Iris pigment epithelial cell (primary cell): ENCODE measurements at places on chromosomes 2 and 18.

GRCh38 chr2:228654707-228655106, 473.2 kb upstream of the SPHKAP start:
- no peak for DNase-seq

GRCh38 chr18:55783921-55784320, 195.9 kb upstream of the TCF4 start:
- DNase-seq, result no peak

DNA sequence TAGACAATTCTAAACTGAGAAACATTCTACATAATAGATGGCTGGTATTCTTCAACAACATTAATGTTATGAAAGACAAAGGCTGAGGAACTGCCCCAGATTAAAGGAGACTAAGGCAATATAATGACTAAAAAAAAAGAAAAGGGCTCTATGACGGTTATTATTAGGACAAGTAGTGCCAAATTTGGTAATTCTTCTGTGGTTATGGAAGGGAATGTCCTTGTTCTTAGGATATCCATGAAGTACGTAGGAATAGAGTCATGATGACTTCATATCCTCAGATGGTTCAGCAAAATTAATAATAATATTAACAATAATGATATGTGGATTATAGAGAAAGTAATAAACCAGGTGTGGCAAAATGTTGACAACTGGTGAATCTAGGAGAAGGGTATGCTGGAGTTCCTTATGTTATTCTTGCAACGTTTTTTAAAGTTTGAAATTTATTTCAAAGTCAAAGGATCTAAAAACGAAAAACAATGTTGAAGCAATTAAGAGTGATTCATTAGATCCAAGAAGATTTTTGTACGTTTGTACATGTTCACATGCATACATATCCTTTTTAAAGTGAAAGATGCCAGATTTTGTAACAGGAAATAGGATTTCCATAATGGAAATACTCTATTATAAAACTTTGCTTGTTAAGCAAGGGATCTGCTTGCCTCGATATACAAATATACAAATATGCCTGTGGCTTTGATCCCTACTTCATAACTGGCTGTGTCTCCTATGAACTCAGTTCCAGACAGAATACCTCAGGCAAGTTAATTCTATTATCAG, 27.7 kb upstream of the STRN start:
- peak; percentile 34 for DNase-seq

GRCh38 chr2:9971105-9971818, 19.8 kb downstream of the GRHL1 start:
- DNase-seq, result peak; percentile 70

DNA sequence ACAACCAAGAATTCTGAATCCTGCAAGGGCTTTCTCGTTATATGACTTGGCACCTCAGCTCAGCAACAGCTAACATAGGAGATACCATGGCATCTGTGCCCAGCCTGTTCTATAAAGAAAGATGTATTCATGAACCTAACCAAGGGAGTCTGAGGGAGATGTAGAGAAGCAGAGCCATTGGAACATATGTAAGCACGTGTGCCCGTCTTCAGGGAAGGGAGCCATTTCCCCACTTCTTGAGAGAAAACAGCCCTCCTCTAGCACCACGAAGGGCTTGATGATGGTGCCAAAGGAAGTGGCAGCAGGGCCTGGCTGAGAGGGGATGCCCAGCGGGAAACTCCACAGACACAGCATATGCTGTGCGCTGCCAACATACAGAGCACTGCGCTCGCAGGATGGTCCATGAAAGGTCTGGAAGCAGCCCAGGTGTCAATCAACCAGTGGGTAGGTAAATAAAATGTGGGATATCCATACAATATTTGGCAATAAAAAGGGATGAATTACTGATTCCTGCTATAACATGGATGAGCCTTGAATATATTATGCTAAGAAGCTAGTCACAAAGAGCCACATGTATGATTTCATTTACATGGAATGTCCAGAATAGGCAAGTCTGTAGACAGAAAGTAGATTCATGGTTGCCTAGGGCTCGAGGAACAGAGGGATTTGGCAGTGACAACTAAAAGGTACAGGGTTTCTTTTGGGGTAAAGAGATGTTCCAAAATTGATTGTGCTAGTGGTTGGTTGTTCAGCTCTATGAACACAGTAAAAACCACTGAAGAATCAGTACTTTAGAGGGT, 16.1 kb downstream of the TMEM247 start:
- peak; percentile 28 for DNase-seq

- no peak for DNase-seq
Measured at GRCh38 chr18:9691235-9691634, 16.9 kb upstream of the RAB31 start.

DNA sequence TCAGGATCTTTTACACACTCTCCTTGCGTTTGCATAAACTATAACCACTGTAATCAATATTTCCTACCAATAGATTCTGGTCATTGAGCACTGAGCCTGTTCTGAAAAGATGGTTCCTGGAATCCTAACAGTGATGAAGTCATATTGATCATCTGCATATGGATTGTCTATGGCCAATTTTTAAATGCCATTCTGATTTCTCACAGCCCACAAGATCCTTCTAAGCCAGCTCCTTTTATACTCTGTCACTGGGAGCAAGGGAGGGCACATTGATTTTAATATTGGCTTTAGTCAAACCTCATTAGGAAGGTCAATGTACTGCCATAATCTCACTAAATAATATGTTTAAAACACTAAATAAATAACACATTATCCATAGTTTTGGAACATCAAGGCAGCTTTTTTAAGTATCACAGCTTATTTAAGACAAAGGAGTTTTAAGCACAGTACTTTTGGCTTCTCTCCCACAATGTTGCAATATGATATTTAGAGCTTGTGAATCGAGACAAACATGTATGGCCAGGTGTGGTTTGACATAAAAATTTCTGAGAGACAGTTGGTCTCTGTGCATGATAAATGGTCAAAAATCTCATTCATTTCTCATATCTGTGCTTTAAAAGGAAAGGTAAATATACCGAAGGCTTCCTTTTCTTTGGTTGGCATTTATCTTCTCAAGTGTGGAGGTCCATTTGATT, 267.3 kb downstream of the MTX2 start:
- no peak for DNase-seq

- no peak for DNase-seq
Measured at GRCh38 chr18:70313640-70314039, 24.8 kb downstream of the SOCS6 start.

DNA sequence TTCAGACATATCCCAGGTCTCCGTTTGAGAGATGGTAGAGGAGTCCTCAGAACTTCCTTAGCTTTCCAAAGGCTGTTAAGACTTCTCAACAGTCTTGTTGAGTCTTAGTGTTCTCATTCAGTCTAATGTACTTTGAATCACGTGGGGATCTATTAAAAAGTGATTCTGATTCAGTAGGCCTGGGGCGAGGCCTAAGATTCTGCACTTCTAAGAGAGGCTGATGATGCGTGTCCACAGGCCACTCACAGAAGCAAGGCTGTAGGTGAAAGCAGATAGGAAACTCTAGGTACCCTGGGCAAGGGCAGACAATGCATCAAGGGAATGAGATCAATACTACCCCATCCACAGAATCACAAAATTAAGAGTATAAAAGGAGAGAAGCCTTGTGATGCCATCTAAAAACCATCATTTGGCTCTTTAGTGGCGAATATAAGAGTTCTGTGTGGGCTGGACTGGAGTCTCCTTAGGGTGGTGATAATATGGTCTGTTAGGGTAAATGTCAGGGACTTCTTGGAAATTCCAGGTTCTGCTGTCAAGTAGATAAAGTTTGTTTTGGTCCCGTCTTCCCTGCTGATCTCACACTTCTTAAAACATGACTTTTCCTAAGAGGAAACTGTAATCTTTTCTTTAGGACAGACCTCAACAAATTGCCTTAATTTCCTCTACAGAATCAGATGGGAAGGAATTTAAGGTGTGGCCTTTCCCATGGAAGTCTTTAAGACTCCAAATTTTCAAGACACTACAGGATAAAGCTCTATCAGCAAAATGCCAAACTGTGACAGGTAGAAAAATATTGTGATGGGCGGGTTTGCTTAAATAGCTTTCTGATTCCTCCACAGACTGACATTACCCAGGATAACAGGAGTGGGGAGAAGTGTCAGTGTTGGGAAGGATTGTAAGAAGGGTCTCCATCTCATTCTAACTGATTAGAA, 45.7 kb upstream of the NEMP2 start:
- no peak for DNase-seq

- no peak for DNase-seq
Measured at GRCh38 chr2:219675221-219675620, 47.8 kb downstream of the SLC4A3 start.

GRCh38 chr18:58697146-58697545, 25.9 kb downstream of the MALT1 start:
- DNase-seq, result no peak

DNA sequence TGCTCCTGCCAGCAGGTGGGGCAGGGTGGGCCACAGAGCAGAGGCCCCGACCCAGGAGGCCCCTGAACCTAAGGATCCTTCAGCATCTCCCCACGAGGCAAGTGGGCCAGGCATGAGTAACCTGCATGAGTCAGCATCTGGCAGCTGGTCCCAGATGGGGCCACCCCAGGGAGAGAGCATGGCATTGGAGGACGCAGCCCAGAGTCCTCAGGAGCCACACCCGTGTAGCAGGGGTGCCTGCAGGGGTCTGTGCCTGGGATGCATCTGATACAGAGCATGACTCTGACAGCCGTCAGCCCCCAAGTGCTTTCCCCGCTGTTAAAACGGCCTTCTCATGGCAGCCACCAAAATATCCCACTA, 185.6 kb upstream of the SALL3 start:
- no peak for DNase-seq

- DNase-seq, result no peak
Measured at GRCh38 chr2:59077981-59078531, 836.9 kb upstream of the FANCL start.

DNA sequence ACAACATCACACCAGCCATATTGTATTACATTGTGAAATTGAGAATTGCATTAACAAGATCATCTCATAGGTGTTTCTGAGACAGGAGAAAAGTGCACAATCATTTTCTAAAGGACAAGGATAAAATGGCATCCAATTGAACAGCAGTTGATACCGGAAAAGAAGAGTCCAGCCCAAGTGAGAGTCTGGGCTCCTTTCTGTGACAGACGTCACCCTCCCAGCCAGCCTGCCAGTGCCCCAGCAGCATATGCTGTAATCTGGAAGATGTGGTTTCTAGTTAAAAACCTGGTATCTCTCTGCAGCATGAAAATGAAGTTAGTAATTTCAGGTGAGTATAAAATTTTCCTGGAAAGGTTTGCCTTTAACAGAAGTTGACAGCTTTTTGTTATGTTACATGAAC, 1531.7 kb upstream of the PIK3C3 start:
- DNase-seq, result no peak

DNA sequence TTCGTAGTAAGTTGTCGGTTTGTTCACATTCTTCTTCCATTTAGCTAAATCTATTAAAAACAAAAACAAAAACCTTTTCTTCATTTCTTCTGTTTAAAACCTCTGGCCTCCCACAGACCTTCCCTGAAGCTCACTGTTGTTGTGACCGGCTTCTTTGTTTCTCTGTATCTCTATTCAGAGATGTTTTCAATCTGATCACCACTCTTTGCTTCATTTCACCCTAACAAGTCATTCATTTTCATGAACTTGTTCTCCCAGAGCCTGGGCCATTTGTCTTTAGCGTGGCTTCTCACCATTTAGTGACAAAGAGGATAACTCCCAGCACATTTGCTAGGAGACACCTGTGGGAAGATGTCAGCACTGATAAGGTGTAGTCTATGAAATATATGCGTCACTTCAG, 794.2 kb downstream of the ERBB4 start:
- no peak for DNase-seq

GRCh38 chr2:74763962-74764428, 69.9 kb upstream of the HK2 start:
- no peak for DNase-seq

GRCh38 chr2:11722292-11723060, 24.0 kb upstream of the LPIN1 start:
- DNase-seq, result no peak

GRCh38 chr2:195647302-195647701, 9.7 kb upstream of the SLC39A10 start:
- DNase-seq, result no peak

DNA sequence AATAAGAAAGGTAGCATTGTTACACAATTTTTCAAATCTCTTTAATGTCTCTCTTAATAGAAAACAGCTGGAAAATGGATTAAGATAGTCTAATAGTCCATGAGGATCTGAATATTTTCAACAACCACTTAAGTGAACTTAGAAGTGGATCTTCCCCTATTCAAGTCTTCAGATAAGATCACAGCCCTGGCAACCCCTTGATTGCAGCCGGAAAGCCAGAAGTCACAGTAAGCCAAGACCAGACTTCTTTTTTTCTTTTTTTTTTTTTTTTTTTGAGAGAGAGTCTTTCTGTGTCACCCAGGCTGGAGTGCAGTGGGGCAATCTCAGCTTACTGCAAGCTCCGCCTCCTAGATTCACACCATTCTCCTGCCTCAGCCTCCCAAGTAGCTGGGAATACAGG, 18.6 kb upstream of the ZC3H15 start:
- DNase-seq, result no peak

DNA sequence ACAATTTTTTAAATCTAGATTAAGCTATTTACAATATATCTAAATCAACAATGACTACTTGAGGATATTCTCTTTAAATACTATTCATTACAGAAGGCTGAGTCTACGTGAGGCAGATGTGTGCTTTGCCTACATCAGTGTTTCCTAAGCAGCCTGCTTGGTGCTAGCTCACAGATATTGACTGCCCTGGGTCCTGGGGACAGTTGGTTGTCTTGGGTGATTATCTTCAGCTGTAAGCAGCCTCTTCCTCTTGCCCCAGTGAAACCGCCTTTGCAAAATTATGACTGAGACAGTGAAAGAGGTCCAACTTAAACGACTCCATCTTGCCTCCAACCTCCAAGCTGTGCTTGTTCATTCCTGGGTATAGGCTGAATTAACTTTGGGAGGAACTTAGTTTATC, 39.6 kb upstream of the CCDC88A start:
- DNase-seq, result no peak

DNA sequence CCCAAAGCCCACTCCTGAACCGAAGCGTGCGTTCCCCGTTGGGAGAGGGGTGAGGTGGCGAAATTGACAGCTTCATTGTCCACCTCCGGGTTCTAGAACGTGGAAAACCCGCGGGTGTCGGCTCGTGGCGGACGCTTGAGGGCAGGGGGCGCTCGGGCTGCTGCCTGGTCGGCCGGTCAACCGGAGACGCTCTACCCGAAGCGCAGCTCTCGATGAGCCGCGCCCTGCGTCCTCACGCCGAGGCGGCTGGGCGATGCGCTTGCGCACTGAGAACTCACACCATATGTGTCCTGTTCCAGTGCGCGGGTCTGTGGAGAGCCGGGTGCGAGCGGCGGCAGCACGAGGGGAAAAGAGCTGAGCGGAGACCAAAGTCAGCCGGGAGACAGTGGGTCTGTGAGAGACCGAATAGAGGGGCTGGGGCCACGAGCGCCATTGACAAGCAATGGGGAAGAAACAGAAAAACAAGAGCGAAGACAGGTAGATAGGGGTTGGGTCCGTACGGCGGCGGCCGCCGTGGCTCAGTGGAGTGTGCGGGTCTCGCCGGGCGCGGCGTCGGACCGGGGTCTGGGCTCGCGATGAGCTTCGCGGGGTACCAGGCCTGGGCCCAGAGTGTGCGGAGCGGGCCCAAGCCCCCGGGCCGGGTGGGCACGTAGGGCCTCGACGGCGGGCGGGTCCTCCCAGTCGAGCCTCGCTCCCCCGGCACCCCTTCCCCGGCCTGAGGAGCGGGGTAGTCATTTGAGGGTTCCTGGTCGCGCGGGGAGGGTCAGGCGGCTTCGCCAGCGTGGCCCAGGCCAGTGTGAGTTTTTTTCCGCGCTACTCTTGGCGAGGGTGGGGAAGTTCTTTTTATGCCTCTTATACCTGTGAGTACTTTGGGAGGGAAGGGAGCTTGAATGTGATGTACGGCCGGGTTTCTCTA, at the start of gene EIF5B:
TSS of gene EIF5B (plus strand) at position 277 of the 916 bp plus-strand sequence. CDS start at position 443, 166 bp downstream.
- peak; percentile 97 for DNase-seq

- DNase-seq, result peak; percentile 42
Measured at GRCh38 chr18:76491776-76492668, 3.0 kb downstream of the ZNF516 start.
